ENCODE measurements at places on chromosomes 7 and 10.
A peak's percentile ranks its signal among the peaks of the same experiment; 100 is the strongest.

- ATAC-seq: no peak
These were observed 106.0 kb upstream of the TRIM24 start for GRCh38 chr7:138354066-138354465.

GRCh38 chr10:35462491-35462934, 126.2 kb downstream of the CCNY start:
- ATAC-seq: peak; percentile 29

DNA sequence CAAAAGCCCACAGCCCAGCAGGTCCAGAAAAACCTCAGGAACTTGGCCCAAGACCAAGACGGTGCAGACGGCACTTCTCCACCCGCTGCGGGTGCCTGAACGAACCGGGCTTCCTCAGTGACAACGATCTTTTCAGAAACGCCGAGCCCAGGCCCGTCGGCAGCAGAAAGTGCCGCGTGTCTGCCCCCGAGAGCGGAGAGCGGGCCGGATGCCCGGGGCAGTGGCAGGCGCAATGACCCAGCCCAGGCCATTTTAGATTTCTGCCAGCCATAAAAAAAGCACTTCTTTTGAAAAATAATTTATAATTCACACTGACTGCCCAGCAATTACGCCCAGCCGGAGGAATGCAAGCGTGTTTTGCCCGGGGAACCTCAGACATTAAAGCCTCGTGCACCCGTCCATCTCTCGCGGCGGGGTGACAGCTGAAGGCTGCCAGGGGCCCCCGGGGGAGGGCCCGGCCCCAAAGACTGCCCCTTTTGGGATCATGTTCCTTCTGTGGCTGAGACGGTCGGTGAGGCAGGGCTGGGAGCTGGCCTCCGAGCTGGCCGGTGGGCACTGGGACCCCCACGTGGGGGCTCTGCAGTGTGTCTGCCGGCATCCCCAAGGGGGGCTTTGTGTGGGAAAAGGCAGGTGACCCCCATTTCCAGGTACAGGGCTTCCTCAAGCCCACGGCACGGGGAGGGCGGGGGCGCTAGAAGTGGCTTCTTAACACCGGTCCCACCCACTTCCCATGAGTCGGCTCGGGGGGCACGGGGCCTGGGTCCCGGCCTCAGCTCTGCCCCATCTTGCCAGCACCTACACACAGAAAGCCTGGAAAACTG, 71.3 kb upstream of the PDGFA start:
- no peak for ATAC-seq

DNA sequence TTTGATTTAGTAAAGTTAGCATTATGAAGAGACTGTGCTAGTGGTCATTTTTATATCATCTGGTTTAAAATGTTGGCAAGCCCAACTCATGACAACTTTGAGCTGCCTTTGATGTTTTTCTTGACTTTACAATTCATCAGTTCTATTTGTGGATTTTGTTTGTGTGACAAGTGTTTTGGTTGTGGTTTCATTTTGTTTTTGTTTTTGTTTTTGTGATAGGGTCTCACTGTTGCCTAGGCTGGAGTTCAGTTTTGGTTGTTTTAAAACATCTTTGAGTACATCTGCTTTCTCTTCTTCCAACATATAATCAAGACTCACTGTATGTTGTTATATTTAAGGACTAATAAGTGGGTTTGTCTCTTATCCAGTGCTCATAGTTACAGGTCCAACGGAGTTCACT, 17.6 kb upstream of the SFR1 start:
- no peak for ATAC-seq

GRCh38 chr10:104218751-104219150, 13.4 kb downstream of the CFAP43 start:
- no peak for ATAC-seq

- ATAC-seq: no peak
These were observed 11.8 kb downstream of the MAFK start for GRCh38 chr7:1542329-1542728.

GRCh38 chr7:16944936-16945335, 63.2 kb upstream of the AGR3 start:
- no peak for ATAC-seq

GRCh38 chr10:71079761-71080380, 132.5 kb upstream of the UNC5B start:
- no peak for ATAC-seq

DNA sequence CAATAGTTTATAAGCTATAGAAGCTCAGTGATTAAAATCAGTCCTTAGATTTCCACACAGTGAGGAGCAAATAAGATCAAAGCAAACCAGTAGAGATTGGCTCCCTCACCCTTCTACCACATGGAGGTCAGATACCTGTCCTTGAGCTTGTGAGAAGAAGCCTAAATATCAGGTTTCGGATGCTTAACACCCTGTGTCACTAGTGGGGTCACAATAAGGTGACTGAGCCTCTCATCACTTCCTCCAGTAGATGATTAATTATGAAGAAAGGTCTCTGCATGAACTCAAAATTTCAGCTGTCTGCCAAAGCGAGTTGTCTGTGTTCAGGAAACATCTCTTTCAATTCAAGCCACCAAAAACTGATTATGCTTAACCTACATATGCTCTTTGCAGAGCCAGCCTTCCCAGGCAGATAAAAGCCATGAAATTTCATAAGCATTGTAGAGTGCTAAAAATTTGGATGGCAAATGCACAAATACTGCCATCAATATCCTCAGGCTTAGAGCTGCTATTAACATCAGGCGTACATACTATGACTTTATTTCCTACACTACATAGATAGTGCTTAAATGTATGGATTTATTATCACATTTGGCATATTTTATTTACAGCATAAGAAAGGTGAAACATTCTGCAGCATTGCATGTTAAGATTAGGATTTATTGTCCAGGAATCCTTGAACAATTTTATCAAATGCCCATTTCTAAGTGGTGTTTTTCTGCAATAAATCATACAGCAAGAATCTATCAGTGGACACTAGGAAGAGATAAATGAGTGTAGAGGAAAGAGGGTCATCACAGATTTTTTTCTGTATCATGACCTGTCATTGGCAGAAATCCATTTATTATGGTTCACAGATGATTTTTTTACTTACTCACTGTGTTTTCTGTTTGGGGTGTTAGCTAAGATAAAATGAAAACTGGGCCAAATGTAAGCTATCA, 285.1 kb upstream of the SP8 start:
- ATAC-seq: no peak

DNA sequence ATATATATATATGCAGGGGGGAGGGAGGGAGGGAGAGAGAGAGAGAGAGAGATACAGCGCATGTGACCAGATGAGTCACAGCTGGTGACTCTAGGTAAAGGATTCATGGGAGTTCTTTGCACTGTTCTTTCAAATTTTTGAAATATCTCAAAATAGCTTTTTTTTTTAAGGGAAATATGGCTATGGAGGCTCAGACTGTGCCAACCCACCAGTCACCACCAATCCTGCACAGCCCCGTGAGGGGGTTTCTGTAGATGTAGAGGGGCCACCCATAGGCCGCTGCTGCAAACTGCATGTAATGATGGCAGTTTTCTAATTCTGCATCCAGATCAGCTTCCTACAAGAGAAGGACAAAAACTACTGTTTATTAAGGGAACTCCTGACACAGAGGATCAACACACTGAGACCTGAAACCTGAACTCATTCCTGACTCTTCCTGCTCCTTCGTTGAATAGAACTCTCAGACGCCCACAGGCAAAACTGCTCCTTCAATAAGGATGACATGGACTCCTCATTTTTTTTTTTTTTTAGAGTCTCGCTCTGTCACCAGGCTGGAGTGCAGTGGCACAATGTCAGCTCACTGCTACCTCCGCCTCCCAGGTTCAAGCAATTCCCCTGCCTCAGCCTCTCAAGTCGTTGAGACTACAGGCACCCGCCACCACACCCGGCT, 17.3 kb downstream of the DAGLB start:
- peak; percentile 47 for ATAC-seq

- ATAC-seq: peak; percentile 78
These were observed 69.2 kb upstream of the SLC39A12 start for GRCh38 chr10:17882557-17882956.

- no peak for ATAC-seq
These were observed 18.4 kb downstream of the SMURF1 start for GRCh38 chr7:99125505-99125865.

- peak; percentile 98 for ATAC-seq
These were observed 74.4 kb upstream of the TCF7L2 start for GRCh38 chr10:112875476-112876267.

GRCh38 chr10:89861584-89862301, 160.4 kb downstream of the KIF20B start:
- peak; percentile 38 for ATAC-seq

GRCh38 chr10:77251297-77252013, 386.2 kb downstream of the KCNMA1 start:
- ATAC-seq: peak; percentile 9

DNA sequence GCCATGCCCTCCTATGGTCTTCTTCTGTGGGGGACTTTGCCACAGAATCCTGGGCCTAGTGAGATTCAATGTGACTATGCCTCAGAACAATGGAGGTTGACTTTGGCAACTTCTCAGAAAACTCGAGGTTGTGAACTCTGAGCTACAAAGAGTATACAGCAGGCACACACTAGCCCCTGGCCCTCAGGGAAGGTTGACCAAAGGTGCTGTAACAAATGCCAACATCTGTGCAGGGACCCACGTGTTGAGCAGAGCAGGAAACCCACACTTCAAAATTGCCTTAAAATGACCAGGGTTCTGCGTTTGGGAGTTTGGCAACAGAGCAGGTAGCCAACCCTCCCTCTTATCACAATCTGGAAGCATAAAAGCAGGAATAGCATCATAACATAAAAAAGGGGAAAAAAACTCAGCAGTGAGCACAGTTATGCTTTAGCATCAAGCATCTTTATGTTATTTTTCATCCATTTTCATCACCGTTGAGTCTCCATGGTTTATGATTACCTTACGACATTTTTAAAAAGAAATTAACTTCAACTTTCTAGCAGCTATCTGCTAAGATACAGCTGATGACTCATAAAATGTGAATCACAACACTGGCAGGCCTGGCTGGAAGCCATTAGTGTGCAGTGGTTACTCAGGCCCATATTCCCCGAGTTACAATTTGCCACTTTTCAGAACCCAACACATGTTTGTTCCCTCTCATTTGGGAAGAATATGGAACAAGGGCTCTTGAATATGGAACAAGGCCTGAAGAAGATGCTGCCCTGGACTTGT, 11.1 kb downstream of the PRLHR start:
- ATAC-seq: peak; percentile 87

DNA sequence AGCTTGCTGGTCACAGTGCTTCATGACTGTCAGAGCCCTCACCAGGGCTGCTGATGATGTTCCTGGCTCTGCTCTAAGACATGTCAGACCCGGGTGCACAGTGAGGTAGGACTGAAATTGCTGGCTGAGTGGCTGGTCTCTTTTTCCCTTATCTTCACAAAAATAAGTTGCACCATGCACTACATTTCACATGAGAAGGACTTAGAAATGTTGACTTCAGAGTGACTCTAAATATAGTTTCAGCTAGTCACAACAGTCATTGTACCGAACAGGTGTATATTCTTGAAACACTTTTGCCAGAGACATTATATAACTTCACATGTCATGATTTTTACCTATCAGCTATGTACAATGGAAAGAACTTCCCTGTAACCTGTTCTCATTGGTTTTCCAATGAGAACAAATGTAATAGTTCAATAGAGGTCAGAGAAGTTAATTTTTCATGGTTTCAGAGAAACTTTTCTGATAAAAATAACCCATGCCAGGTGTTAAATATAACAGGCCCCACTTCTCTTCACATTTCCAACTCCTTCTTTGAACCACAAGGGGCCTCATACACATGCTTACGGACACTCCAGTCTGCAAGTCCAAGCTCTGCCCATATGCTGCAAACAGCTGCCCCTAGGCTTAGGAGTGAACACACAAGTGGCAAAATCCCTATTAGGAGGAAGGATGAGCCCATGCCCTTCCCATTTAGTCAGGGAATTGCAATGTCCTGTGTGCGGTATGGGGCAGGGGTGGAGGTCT, 115.6 kb downstream of the CDK6 start:
- ATAC-seq: peak; percentile 24

DNA sequence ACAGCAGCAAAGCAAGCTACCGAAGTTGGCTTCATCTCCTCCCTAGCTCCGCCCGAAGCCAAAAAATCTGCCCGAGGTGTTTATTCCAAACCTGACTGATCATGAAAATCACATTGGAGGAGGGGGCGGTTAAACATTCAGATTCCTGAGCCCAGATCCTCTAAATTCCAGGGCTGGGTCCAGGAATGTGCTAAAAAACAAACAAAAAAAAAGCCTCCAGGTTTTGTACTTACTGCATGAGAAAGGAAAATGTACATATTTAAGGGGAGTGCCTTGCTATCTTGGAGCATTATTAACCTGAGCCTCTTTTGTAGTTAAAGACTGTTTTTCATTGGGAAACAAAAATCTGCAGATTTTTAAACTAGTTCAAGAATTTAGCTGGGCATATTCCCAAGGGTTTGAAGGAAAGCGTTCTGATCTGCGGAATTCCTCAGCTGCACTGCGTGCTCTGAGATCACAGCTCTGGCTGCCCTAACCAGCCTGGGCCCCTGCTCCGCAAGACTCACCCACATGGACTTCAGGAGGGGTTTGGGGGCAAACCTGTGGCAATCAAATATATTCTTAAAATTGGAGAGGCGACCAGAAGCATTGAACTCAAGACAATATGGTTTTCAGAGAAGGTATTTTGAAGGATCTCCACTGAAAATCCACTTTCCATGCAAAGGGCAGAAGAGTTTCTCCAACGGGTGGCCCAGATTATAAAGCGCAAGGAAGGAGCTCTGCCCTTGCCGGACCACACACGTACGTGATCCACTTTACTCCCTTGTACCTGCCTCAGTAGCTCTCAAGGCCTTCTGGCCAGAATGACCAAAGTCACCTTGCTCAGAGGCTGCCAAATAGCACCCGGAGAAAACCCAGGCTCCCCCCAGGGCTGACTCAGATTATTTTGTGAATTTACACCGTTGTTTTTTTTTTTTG, 10.0 kb upstream of the TNS3 start:
- no peak for ATAC-seq

DNA sequence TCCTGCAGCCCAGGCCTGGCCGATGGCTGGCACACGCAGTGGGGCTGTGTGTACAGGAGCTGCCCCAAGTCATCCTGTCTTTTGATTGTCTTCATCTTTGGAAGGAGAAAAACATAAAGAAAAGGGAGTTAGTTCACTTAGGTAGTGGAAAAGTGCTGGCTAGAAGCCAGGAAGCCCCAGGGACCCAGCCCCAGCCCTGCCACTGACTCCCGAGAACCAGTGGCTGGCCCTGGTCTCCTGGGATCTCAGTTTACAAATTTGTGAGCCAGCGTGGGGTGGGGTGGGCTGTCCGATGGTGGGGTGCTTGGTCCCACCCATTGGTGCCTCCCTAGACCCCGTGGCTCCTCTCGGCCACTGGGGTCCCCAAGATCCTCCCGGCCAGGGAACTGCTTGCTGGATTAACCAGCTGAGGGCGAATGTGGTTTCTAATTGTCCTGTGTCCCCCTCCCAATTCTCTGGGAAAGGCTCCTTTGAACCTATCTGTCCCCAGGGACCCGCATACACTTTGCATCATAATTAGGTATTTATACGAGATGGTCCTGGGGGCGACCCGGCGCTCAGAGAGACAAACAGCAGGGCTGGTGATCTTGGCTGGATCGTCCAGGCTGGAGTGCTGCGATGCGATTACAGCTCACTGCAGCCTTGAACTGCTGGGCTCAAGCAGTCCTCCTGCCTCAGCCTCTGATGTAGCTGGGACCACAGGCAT, 16.3 kb upstream of the CHST12 start:
- no peak for ATAC-seq

- no peak for ATAC-seq
These were observed 158.9 kb downstream of the KLF6 start for GRCh38 chr10:3625959-3626751.

GRCh38 chr7:96320442-96320841, 1.5 kb downstream of the SLC25A13 start:
- ATAC-seq: no peak

GRCh38 chr7:7746458-7746857, 28.1 kb upstream of the RPA3 start:
- no peak for ATAC-seq

Measured in motor neuron (in vitro differentiated cells).